ENCODE measurements at places on chromosomes 7 and 10.
A peak's percentile ranks its signal among the peaks of the same experiment; 100 is the strongest.

- no peak for DNase-seq
Measured at GRCh38 chr10:95400787-95401186, 110.0 kb upstream of the PDLIM1 start.

DNA sequence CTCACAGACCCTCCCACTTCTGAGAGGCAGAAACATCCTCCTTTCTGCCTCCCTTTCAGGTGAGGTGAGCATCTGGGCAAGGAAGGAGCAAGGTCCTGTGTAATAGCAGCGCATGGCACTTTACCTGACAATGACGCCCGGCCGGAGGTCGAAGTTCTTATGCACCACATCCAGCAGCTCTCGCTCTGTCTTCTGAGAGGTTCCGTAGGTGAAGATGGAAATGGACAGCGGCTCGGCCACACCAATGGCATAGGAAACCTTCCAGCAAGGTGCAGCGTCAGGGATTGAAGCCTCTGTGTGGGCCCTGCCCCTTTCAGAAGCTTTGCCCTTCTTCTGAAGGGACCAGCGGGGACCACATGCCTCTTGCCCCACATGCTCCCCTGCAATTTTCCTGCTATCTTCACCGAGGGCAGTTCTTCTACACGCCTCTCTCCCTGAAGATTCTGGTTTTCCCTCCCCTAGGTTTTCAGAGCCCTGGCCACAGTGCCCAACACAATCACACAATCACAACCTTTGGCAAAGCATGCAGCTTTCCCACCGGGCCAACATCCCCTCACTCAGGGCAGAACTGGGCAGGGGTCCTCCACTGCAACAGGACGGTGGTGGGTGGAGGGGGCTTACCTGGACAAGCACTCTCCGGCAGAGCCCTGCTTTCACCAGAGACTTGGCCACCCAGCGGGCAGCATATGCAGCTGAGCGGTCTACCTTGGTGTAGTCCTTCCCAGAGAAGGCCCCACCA, 14.9 kb downstream of the MAT1A start:
- DNase-seq: no peak

- DNase-seq: no peak
Measured at GRCh38 chr10:120507651-120508050, 50.6 kb downstream of the PLPP4 start.

- DNase-seq: no peak
Measured at GRCh38 chr7:77188731-77189437, 10.7 kb downstream of the FGL2 start.

DNA sequence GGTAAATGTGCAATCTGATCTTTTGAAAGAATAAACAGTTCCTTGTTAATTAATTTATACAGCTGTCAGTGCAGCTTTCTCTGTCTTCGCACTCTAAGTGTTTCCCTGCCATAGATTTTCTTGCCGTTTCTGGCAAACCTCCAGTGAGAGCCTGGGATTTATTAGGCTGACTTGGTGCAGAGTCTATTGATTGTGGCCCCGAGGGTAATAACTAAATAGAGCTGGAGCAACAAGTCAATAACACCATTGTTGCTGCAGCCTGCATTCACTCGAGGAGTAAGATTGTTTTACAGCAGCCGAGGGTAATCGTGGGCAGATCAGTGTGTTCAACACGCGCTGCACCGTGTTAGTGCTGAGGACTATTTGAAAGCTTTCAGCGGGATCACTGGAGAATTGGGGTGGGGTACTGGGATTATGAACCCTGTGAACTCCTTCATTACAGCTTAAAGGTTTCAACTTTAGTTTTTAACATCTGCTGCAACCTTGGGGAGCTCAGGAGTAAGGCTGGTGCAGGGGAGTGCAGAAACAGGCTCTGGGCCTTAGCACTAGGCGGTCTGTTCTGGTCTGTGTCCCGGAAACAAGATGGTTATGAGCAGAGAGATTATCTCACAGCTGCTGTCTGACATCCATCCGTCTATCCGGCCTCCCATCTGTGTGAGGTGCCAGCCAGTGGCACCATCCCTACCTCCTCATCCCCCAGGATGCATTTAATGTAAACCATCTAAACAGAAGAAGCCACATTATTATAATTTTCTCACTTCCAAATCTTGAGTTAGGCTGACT, 174.0 kb upstream of the TCF7L2 start:
- DNase-seq: peak; percentile 39

- no peak for DNase-seq
Measured at GRCh38 chr10:70364772-70365091, 17.7 kb downstream of the LRRC20 start.

GRCh38 chr7:12030116-12030515, 181.0 kb upstream of the TMEM106B start:
- DNase-seq: no peak

GRCh38 chr10:79384773-79385391, 37.6 kb downstream of the PPIF start:
- no peak for DNase-seq

GRCh38 chr10:97230146-97230545, 44.4 kb upstream of the SLIT1 start:
- DNase-seq: peak; percentile 47

DNA sequence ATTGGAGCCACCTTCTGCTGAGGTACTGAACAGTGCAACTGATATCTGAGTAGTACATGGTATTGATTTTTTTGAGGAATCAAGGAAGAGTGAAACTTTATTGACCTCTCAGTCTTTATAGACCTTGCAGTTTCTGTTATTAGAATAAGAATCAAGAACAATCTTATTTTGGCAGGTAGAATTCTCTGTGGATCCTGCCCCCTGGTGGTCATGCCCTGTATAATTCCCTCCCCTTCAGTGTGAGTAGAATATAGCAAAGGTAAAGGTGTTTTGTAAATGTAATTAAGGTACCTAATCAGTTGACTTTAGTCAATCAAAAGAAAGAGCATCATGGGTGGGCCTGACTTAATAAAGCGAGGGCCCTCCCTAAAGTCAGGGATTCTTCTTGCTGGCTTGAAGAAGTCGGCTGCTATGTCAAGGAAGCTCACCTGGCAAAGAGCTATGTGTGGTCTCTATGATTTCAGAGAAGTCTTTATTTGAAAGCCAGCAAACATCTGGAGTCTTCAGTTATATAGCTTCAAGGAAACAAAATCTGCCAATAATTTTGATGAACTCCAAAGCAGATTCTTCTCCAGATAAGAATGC, 142.8 kb downstream of the LSM5 start:
- DNase-seq: peak; percentile 1

- DNase-seq: no peak
Measured at GRCh38 chr10:129098517-129098916, 368.5 kb upstream of the MGMT start.

- no peak for DNase-seq
Measured at GRCh38 chr7:82275342-82275741, 168.2 kb downstream of the CACNA2D1 start.

GRCh38 chr7:157903296-157903695, 566.5 kb downstream of the DNAJB6 start:
- DNase-seq: no peak

GRCh38 chr7:6376820-6377219, 70.9 kb downstream of the DAGLB start:
- no peak for DNase-seq

- DNase-seq: peak; percentile 27
Measured at GRCh38 chr7:137488038-137488437, 144.5 kb upstream of the PTN start.

- DNase-seq: no peak
Measured at GRCh38 chr10:24448351-24448999, 239.5 kb downstream of the KIAA1217 start.

DNA sequence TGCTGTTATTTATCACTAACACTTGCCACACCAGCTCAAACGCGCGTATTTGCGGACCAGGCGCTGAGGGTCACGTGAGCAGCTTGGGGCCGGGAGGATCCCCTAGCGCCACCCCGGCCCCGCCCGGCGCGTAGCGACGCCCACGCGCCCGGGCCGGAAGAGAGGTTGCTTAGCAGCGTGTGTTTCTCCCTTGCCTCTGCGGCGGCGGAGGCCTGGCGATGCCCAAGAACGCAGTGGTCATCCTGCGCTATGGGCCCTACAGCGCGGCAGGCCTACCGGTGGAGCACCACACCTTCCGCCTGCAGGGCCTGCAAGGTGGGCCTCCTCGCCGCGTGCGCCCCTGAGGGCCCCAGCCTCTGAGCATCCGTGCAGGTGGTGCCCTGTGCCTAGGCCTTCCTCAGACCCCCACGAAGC, at the start of gene C10orf53:
Gene C10orf53, plus strand, starts transcription at position 172 of the 414 bp plus-strand sequence. Its CDS starts 47 bp downstream, at position 219.
- peak; percentile 40 for DNase-seq

DNA sequence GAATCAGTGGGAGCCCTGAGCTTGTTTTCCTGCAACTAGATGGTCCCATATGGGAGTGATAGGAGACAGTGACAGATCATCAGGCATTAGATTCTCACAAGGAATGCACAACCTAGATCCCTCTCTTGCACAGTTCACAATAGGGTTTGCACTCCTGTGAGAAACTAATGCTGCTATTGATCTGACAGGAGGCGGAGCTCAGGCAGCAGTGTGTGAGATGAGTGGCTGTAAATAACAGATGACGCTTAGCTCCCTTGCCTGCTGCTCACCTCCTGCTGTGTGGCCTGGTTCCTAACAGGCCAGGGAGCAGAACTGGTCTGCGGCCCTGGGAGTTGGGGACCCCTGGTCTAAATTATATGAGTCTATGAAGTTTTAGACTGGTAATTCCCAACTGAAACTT, 3.9 kb downstream of the MIOS start:
- DNase-seq: no peak

- DNase-seq: no peak
Measured at GRCh38 chr10:131816941-131817700, 83.7 kb upstream of the PPP2R2D start.

DNA sequence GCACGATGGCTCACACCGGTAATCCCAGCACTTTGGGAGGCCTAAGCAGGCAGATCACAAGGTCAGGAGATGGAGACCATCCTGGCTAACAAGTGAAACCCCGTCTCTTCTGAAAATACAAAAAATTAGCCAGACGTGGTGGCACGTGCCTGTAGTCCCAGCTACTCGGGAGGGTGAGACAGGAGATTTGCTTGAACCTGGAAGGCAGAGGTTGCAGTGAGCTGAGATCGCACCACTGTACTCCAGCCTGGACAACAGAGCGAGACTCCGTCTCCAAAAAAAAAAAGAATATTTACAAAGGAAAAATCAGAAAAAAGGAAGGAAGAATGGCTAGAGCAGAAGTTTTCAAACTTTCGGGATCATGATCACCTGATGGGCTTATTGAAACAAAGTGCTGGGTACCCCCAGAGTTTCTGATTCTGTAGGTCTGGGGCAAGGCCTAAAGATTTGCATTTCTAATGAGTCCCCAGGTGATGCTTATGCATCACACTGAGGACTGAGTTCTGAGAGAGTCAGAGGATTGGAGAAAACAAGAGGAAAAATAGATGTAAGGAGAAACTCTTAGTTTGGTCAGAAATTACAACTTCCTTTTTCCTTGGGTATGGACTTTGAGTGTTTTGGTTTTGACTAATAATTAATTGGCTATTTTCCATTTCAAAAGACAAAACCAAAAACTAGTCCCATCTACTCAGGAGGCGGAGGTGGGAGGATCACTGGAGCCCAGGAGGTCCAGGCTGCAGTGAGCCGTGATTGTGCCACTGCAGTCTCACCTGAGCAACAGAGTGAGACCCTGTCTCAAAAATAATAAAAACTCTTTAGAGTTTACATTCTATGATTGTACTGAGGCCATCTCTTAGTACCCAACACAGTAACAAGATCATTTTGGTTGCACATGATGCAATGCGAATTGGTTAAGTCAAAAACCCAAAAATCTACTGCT, 14.4 kb downstream of the MARCHF5 start:
- no peak for DNase-seq

DNA sequence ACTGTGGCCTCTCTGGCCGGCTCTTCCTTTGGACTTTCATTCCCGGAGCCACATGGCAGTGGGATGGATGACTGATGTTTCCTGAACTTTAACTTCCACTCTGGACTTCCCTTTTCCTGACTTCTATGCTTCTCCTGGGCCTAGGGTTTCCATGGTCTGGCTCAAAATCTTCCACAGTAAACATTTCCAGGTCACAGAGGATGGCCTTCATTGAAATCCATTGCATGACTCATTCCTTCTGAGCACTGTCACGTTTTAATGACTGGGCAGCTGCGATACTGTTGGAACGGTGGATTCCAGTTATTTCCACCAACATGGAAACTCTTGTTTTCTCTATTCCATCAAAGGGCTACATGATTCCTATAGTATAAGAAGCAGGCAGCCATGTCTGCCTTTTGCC, 24.4 kb upstream of the ZNF273 start:
- DNase-seq: no peak

- no peak for DNase-seq
Measured at GRCh38 chr10:106830006-106830405, 334.5 kb downstream of the SORCS1 start.

- no peak for DNase-seq
Measured at GRCh38 chr7:89966067-89966664, 188.1 kb upstream of the STEAP1 start.

- DNase-seq: peak; percentile 77
Measured at GRCh38 chr7:44638611-44639557, 32.5 kb downstream of the OGDH start.

DNA sequence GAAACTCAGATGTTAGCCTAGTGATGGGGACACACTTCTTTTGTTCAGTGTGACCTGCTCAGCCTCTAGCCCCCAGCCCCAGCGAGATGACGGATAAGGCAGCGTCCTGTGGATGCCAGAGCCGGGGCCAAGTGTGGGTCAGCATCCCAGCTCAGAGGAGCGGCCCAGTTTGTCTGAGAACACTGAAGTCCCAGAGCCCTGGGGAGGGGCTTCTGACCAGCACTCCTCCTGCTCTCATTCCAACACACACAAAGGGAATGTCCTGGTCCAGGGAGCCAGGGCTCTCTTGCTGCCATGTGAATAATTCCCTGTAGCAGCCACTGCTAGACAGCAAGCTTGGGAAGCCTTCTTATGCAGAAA, 4.5 kb upstream of the ATP6V0E2 start:
- no peak for DNase-seq

DNA sequence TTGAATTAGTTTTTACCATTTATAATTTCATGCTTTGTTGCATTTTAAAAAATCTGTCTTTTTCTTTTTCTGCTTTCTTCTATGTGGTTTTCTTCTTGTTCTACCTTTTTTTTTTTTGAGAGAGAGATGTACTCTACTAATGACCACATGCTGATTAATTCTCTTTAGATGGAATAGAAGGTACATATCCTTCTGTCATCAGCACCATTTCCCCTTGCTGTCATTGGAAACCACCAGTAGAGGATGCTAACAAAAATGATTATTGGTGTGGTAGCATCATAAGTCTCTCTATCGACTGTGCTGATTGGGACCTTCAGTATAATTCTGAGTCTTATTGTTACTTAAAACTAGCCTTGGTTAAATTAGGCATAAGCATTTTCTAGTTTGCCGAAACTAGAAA, 3.6 kb downstream of the ZEB1 start:
- DNase-seq: no peak

GRCh38 chr10:46094931-46095750, 49.1 kb upstream of the MSMB start:
- no peak for DNase-seq

- no peak for DNase-seq
Measured at GRCh38 chr7:44508328-44509030, 18.0 kb upstream of the NUDCD3 start.

- DNase-seq: no peak
Measured at GRCh38 chr7:129801882-129802281, 150.9 kb downstream of the UBE2H start.
